Fibroblast of the conjunctiva (primary cell): ENCODE measurements at places on chromosomes 7 and 10.
A peak's percentile ranks its signal among the peaks of the same experiment; 100 is the strongest.

DNA sequence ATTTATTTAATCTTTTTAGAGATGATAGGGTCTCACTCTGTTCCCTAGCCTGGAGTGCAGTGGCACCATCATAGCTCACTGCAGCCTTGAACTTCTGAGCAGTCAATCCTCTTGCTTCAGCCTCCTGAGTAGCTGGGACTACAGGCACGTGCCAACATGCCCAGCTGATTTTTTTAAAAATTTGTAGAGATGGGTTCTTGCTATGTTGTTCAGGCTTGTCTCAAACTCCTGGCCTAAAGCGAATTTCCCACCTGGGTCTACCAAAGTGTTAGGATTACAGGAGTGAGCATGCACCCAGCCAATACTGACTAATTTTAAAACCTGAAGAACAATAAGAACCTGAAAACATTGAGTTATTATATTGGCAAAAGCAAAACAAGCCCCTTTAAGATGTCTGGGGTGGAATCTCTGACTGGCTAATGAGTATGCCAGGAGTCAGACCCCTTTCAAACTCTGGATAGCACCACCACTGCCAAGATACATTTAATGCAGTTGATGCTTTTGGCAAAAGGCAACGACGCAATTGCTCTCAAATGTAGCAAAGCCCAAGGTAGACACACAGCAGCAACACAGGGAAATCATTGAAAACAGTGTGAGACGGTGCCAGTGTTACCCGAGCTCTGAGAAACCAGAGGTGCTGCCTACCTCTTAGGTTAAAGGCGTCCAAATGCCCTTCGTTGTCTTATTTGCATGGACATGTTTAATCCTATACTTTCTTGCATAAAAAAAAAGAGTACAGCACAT lies 40.7 kb upstream of the TOMM7 start:
- DNase-seq = no peak

- DNase-seq = peak; percentile 89
Measured at GRCh38 chr10:92757066-92757710, 67.4 kb downstream of the HHEX start.

GRCh38 chr10:24721229-24722106 lies 2.2 kb downstream of the ARHGAP21 start:
- no peak for DNase-seq

DNA sequence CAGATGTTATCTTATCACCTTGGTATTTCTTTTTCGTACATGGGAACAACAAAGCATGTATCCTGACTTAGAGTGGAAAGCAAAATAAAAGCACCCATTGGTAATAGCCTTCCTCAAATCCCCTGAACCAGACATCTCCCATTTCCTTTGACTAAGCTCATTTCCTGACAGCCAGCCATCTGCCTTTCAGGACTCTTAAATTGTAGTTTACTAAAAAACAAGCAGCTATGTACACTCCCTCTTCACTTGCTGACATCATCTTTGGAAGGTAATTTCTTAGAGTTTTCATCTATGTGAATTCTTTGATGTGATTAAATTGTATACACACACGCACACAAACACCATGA lies 40.7 kb downstream of the ARL4A start:
- DNase-seq = no peak

GRCh38 chr10:36469585-36469984 lies 655.8 kb upstream of the ANKRD30A start:
- DNase-seq = no peak

- no peak for DNase-seq
Measured at GRCh38 chr10:23111517-23112286, 16.3 kb downstream of the MSRB2 start.
